NCI-H1930 (cell line): ENCODE measurements at places on chromosomes 6 and 20.

- DNase-seq = no peak
These were observed 44.9 kb upstream of the DST start for GRCh38 chr6:56687551-56687950.

- no peak for DNase-seq
These were observed 4.5 kb upstream of the SLC22A1 start for GRCh38 chr6:160117137-160117536.

- no peak for DNase-seq
These were observed 57.8 kb upstream of the EDN1 start for GRCh38 chr6:12232339-12232738.

GRCh38 chr6:104705095-104705707, 154.5 kb downstream of the HACE1 start:
- no peak for DNase-seq

DNA sequence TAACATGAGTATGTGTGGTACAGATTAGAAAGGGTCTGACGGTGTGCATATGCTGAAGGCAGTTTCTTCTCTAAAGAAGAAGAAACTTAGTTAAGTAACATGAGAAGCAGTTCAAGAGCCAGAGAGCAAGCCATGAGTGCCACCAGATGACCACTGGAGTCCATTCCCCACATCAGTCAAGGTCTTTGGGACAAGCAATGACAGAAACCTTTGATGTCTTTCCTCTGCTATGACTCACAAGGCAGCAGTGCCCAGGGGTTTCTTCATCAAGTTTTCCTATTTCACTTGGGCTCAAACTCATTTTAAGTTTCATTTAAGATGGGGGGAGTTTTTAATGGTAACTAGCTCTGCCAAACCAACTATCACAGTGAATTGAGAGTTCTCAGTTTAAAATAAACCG, 303.8 kb upstream of the TBX18 start:
- DNase-seq = no peak

GRCh38 chr6:149846321-149846720, 17.8 kb downstream of the LRP11 start:
- DNase-seq = no peak

GRCh38 chr6:160194808-160195207, 63.8 kb downstream of the SLC22A2 start:
- DNase-seq = no peak

DNA sequence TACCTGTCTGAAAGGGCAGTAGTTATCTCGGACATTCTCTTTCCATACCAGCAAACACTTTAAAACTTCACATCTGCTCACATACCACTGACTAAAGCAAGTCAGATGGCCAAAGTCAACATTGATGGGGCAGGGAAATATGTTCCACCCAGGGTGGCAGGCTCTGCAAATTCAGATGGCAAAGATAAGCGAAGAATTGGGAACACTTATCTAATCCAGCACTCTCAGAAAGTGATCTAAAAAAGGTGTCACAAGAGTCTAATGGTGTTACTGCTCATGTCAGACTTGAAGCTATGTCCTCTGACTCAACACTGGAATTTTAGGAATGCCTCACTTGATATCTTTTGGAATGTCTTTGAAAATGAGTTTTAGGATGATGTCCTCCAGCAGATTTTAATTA, 1086.2 kb downstream of the KIF16B start:
- no peak for DNase-seq
